ENCODE measurements at places on chromosomes 4 and X. TPM values are rescaled to one million over a fixed set of nuclear protein-coding genes. Genes with fewer than 3 reads are reported as not detected.
A peak's percentile ranks its signal among the peaks of the same experiment; 100 is the strongest.

GRCh38 chr4:75997946-75998345 lies 7.2 kb upstream of the SDAD1 start:
- DNase-seq, result no peak
- H3K4me3 ChIP-seq, result no peak overlapping the region
- no peaks in the 10 kb centered on the region for H3K4me1 ChIP-seq

GRCh38 chr4:3035249-3035648 lies 39.1 kb downstream of the HTT-AS start:
- H3K4me3 ChIP-seq, result no peak overlapping the region
- no peak overlapping the region for H3K27ac ChIP-seq
- H3K4me1 ChIP-seq, result peaks cover 12% of the 10 kb centered on the region
- DNase-seq, result no peak

GRCh38 chrX:21373001-21373400 lies 1.2 kb upstream of the CNKSR2 start:
- no peaks in the 10 kb centered on the region for H3K36me3 ChIP-seq
- no peaks in the 10 kb centered on the region for H3K4me1 ChIP-seq
- DNase-seq, result no peak
- H3K27me3 ChIP-seq, result peaks cover 27% of the 10 kb centered on the region
- no peak overlapping the region for H3K4me3 ChIP-seq

The APELA gene
- total RNA-seq, result not detected

GRCh38 chrX:132433001-132433400 lies 55.8 kb downstream of the MBNL3 start:
- H3K36me3 ChIP-seq, result no peaks in the 10 kb centered on the region
- H3K4me1 ChIP-seq, result no peaks in the 10 kb centered on the region
- no peak overlapping the region for H3K27ac ChIP-seq
- H3K4me3 ChIP-seq, result no peak overlapping the region

GRCh38 chrX:111823128-111823527 lies 52.9 kb upstream of the TRPC5OS start:
- DNase-seq, result no peak
- no peaks in the 10 kb centered on the region for H3K4me1 ChIP-seq
- H3K27me3 ChIP-seq, result no peaks in the 10 kb centered on the region
- no peaks in the 10 kb centered on the region for H3K36me3 ChIP-seq
- no peak overlapping the region for H3K27ac ChIP-seq

- H3K27ac ChIP-seq, result peak overlapping the region; percentile 46
- H3K36me3 ChIP-seq, result no peaks in the 10 kb centered on the region
- no peaks in the 10 kb centered on the region for H3K27me3 ChIP-seq
- H3K4me3 ChIP-seq, result no peak overlapping the region
- peak; percentile 20 for DNase-seq
- H3K4me1 ChIP-seq, result no peaks in the 10 kb centered on the region
Measured at GRCh38 chrX:39645178-39645895, 452.4 kb downstream of the BCOR start.

The SYP gene
- total RNA-seq, result 2.5 TPM

The STATH gene
- total RNA-seq, result not detected

The ZNF674 gene
- 11.0 TPM for total RNA-seq

DNA sequence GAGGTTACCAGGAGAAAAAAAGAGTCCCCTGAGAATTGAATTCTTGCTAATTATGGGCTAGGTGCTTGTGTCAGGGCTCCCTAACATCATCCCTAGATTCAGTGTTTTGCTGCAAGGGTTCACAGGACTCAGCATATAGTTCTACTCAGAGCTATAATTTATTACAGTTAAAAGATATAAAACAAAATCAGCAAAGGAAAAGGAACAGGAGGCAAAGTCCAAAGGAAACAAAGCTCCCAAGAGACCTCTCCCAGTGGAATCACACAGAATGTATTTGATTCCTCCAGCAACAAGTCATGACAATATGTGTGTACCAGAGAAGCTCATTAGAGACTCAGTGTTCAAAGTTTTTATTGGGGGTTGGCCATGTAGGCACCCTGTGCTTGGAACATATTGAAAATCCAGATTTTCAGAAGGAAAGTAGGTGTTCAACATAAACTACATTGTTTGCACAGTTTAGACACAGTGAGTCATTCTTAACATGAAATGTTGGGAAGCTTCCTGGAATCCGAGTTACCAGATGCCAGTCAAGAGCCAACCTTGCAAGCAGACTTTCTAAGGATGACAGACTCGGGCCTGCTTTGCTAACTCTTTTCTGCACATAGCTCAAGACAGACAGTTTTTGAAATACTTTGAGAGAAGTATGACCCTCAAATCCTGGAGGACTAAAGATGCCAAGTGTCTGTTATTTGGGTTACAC lies 311.3 kb upstream of the EMCN start:
- H3K4me1 ChIP-seq, result no peaks in the 10 kb centered on the region
- no peak for DNase-seq

DNA sequence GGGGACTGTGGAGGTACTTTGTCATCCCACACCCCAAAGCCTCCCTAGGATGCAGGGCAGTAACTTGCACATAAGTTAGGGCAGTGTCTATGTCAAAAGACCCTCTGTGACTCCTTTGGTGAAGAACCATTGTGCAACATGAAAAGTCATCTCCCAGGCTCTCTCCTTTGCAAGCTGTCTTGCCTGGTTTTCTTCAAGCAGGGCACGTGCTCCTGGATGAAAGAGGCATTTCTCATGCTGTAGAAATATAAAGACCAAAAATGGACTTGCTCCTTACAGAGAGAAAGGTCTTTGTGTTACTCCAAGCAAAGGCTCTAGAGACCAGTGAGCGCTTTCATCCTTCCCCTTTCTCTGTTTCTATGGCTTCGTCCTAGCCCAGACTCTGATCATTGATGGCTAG lies 44.9 kb downstream of the PLAC1 start:
- no peaks in the 10 kb centered on the region for H3K27me3 ChIP-seq
- no peaks in the 10 kb centered on the region for H3K36me3 ChIP-seq
- no peak overlapping the region for H3K4me3 ChIP-seq
- H3K4me1 ChIP-seq, result no peaks in the 10 kb centered on the region

The CT45A1 gene
- total RNA-seq, result not detected

DNA sequence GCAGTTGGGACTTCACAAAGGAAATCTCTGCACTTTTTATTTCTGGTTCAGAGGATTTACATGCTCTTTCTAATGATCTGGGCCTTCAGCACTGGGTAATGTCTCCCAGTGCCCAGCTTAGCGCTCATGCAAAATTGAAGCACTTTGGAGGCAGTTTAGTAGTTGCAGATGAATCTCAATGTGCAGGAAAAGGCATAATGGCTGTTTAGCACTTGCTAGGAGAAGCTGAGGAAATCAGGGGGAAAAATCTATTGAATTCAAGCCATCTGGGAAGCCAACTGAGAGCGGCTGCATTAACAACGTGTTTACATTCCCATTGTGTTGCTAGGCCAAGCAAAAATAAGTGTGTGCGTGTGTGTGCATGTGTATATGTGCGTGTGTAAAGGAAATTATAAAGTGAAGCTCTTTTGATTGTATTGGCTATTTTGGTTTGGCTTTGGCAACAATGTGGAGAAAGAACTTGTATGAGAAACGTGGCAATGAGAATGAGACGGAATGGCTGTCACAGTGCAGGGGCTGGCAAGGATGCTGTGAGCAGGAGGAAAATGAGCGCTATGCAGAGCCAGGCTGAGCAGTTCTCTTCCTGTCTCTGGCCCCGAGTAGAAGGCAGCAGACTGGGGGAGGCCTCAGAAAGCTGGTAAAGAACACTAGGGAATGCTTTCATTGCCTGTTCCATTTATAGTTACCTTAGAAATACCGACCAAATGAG lies 231.5 kb downstream of the UNC5C start:
- H3K36me3 ChIP-seq, result no peaks in the 10 kb centered on the region
- H3K27ac ChIP-seq, result no peak overlapping the region
- no peak overlapping the region for H3K4me3 ChIP-seq

The SLC25A43 gene
- total RNA-seq, result 46.4 TPM

- H3K4me1 ChIP-seq, result peaks cover 24% of the 10 kb centered on the region
- peak overlapping the region; percentile 23 for H3K27ac ChIP-seq
- no peaks in the 10 kb centered on the region for H3K36me3 ChIP-seq
- DNase-seq, result no peak
- H3K4me3 ChIP-seq, result no peak overlapping the region
Measured at GRCh38 chr4:150570862-150571261, 11.1 kb upstream of the MAB21L2 start.

GRCh38 chr4:32180086-32180485 lies 1459.9 kb downstream of the PCDH7 start:
- H3K27ac ChIP-seq, result no peak overlapping the region
- no peak overlapping the region for H3K4me3 ChIP-seq
- H3K27me3 ChIP-seq, result no peaks in the 10 kb centered on the region
- DNase-seq, result no peak
- no peaks in the 10 kb centered on the region for H3K4me1 ChIP-seq

- no peaks in the 10 kb centered on the region for H3K36me3 ChIP-seq
- no peak for DNase-seq
- H3K27ac ChIP-seq, result peak overlapping the region; percentile 49
- peak overlapping the region; percentile 35 for H3K4me3 ChIP-seq
- peaks cover 25% of the 10 kb centered on the region for H3K4me1 ChIP-seq
- H3K27me3 ChIP-seq, result peaks cover 7% of the 10 kb centered on the region
Measured at GRCh38 chrX:40146262-40147125, 48.7 kb upstream of the BCOR start.

- H3K27me3 ChIP-seq, result no peaks in the 10 kb centered on the region
- DNase-seq, result no peak
- H3K27ac ChIP-seq, result no peak overlapping the region
- H3K4me1 ChIP-seq, result no peaks in the 10 kb centered on the region
Measured at GRCh38 chrX:66046612-66047235, 6.8 kb upstream of the VSIG4 start.

DNA sequence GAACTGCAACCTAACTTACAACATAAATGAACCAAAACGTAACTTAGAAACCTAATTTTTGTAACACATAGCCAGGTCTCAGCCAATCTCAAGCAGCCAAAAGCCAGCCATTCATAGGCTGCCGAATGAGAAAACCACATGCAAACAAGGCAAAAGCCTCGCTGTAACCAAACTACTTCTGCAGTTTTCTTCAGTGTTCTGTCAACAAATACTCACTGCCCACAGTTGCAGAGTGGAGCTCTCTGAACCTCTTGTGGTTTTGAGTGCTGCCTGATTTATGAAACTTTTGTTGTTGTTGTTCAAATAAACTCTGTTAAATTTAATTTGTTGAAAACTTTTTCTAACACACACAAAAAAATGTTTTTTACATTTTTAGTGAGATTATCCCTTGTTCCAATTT lies 251.2 kb downstream of the PAPSS1 start:
- no peaks in the 10 kb centered on the region for H3K36me3 ChIP-seq
- no peaks in the 10 kb centered on the region for H3K27me3 ChIP-seq
- no peak for DNase-seq
- H3K4me1 ChIP-seq, result no peaks in the 10 kb centered on the region

DNA sequence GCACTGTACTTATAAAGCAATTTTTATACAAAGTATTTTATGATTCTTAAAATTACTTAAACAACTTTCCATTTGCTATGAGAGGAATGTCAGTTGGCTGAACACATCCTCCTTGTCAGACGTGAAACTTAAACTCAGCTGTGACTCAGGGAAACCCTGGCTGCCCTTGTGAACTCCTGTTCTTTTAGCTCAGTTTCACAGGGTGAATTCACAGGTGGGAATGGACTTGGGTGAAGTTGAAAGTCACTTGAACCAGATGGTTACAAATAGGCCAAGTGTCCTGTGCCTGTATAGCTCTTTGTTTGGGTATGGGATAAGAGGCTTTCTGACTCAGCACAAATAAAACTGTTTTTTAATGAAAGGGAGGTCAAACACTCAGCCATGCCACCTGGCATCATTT lies 67.4 kb upstream of the FAM47B start:
- H3K36me3 ChIP-seq, result no peaks in the 10 kb centered on the region
- no peak overlapping the region for H3K27ac ChIP-seq
- H3K4me1 ChIP-seq, result no peaks in the 10 kb centered on the region
- no peak for DNase-seq
- H3K27me3 ChIP-seq, result no peaks in the 10 kb centered on the region
